Effector memory CD8-positive, alpha-beta T cell (primary cell): ENCODE measurements at places on chromosomes 7 and 10.

- DNase-seq: no peak
Measured at GRCh38 chr10:49120911-49121310, 5.6 kb upstream of the VSTM4 start.

DNA sequence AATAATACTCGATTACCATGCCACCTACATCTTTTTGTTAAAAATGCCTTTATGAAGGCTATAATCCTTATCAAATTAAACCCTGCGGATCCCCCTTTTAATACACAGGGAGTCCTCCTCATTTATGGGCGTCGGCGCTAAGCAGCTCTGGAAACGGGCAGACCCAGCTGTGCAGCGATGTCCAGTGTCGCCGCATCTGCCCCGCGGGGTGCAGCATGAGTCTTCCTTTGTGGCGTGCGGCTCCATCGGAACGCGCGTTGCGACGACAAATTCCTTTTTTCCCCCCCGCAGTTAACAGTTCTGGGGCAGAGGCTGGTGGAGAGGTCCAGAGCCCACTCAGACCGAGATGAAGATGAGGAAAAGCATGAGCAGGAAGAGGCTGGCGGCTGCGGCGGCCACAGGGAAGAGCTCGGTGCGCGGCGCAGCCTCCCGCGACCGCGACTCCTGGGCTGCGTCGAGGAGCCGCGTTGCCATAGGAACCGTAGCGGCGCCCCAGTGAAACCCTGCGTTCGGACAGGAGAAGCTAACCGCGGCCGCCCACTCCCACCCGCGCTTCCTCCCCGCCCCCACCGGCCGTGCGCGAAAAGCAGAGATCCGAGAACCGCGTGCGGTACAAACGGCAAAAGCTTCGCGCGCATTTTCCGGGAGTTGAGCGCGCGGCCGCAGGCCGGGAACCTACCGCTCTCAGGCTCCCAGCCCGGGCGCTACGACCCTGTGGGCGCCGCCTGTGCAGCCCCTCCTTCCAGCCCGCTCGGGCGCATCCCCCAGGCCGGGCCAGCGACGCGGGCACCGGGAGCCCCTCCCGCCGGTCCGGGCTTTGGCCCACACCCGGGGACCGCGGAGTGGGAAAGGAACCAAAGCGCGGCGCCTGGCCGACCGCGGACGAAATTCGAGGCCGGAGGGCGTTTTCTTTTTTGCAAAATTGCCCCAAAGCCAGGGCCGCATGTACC lies 130.6 kb downstream of the SPAG6 start:
- peak; percentile 6 for DNase-seq

DNA sequence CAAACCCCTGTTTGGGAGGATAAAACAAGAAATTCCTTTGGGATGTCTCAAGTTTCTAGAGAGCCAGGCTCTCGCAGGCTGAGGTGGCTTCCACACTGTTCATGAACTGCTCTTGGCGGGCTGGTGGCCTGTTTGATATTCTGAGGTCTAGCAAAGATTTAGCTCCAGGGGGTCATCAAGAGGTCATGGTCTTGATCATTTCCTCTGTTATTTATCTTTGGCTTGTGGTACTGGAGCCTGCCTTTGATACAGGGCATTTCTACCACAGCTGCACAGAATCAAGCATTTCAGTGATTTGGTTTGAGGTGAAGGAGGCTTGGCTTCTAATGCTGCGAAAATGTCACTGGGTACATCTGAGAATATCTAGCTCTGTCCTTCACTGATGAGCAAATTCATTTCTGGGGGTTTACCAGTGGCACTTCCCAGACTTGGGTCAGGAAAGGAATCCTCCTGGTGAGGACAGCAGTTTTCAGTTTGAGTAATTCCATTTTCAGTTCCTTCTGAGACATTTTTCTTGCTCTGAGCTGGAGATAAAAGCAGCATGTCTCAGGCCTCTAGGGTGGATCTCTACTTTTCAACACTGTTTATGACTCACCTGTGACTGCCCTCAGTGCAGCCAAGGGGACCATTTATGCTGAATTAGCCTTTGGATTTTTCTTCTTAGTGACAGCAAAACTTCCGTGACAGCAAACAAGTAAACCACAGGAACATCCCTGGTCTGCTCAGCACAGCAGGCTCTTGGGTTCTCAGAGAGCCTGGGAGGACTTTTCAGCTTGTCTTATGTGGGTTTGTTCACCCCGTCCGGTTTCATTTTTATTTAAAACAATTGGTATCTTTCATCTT lies 312.0 kb downstream of the RNLS start:
- DNase-seq: peak; percentile 43

DNA sequence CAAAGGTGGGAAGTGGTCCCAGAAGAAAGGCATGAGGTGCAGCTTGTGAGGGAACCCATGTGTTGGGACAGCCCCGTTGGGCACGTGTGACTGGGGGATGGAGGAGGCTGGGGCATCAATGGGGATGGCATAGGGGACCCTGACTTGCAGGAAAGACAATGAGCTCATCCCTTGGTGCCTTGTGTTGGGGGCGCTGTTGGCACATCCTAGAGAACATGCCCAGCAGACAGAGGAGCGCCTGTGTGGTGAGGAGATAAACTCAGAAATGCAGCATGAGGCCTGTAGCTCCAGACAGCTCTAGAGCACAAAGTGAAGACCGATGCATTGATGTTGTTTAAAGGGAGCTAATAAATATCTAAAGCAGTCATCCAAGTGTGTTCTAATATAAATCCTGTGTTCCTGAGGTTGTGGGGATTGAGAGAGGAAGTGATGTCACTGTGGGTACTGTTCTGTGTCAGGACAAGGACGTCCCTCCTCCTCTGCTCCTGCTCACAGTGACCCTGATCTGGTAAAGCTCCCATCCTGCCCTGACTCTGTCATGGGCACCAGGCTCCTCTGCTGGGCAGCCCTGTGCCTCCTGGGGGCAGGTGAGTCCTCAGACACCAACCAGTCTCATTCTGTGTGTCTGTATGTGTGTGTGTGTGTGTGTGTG lies 126.1 kb upstream of the PRSS58 start:
- no peak for DNase-seq

DNA sequence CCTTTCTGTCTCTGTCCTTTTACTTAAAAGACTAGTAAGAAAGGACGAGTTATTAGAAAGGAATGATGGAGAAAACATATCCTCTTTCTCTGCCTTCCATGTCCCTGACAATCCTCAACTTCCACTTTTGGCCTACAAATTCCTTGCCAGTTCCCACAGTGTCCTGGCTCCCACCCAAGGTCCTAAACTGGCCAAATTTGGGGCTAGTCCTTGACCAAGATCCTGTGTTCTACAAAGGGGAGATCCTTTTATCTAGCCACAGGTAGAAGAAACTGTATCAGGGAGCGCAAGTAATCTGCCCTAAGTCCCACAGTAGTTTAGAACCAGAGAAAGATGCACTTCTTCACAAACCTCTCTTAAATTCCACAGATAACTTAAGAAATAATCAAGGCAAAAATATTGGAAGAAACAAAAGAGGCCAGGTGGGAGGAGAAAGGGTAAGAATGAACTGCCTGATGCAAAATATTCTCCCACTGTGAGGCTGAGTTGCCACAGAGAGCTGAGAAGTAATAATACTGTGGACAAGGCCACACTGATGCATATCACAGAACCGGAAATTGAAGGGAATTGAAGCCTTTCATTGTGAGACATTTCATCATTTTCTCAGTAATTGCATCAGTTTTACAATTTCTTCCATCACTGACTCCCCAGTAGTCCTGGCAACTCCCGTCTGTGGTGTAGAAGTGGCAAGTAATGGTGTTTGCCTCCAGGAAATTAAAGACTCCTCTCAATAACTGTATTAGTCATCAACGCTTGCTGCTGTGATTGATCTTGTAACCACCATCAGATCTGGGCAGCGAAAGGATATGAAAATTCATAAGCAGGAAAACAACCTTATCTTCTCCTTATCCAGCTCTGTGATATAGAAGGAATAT lies 47.2 kb downstream of the DNAJC12 start:
- no peak for DNase-seq

- no peak for DNase-seq
Measured at GRCh38 chr7:75639886-75640190, 98.9 kb downstream of the HIP1 start.

DNA sequence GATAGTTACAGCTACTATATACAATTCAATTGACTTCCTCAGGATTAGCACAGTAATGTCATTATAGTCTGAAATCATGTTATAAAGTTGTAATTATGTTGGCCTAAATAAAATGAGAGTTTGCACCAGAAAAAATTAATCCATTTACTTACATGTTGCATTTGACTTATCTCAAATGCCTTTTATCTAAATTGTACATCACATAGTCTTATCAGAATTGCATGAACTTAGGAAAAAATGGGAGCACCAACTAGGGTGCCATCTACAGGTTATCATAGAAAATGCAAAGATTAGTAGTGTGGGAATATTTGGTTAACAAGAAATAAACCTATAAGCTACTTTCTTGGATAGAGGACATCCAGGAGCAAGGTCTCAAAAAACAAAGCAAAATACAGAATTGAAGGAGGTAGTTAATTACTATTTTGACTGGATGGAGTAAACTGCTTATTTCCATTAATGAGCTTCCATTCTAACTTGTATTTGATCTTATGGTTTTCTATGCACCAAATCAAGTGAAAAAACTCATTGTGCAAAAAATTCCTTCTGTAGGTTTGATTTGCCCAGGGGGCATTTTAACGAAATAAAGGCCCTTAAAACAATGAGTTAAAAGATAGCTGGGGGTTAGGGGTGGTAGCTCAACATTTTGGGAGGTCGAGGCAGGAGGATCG lies 60.0 kb upstream of the ORC5 start:
- DNase-seq: no peak

DNA sequence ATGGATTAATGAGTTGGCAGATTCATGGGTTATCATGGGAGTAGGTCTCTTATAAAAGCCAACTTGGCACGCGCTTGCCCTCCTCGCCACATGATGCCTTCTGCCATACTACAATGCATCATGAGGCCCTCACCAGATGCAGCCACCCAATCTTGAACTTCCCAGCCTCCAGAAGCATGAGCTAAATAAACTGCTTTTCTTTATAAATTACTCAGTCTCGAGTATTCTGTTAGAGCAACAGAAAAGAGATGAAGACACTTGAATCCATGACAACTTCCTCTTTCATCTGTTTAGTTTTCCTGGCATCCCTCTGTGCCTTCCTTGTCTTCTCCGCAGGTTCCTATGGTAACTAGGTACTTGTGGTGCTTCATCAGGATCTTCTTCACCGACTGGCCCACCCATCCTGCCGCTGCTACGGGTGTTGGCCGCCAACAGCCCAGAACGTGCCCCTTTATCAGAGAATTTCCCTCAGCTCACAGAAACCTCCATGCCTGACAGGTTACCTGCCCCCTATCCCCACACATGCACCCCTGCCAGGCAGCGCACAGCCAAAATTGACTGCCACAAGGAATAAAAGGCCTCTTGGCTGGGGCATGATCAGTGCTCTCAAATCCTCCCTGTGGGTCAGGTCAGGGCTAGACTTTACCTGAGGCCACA lies 28.0 kb upstream of the PPIF start:
- no peak for DNase-seq

GRCh38 chr7:148242294-148242821 lies 348.2 kb upstream of the C7orf33 start:
- no peak for DNase-seq

DNA sequence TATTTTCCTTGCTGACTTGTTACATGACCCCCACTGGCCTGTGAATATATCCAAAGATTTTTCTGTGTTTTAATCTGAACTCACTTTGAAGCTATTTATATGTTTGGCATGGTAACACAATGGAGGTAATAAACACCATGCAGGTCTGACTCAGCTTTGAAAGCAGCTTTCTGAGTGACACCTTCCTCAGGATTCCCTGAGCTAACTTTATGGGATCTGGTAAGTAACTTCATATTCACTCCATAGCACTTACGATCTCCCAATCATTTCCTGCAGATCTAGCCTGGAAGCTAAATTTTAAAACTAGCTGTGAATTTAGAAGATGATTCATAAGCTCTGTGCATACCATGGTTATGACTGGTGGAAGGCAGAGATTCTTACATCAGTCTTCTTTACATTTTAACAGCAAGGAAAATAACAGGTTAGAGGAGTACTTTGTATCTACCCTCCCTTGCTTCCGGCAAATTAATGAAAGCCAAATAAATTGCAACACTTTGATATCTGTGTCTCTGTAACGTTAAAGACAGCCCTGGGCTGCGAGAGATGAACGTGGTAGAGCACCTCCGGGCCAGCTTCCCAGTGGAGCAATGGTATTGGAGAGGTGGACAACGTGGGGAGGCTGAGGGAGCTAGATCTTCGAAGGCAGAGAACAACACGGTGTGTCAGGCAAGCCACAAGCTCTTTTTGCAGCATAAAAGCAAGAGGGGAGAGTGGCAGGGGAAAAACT lies 170.2 kb upstream of the KLF14 start:
- DNase-seq: no peak

GRCh38 chr10:77770868-77771175 lies 133.2 kb upstream of the KCNMA1 start:
- no peak for DNase-seq

DNA sequence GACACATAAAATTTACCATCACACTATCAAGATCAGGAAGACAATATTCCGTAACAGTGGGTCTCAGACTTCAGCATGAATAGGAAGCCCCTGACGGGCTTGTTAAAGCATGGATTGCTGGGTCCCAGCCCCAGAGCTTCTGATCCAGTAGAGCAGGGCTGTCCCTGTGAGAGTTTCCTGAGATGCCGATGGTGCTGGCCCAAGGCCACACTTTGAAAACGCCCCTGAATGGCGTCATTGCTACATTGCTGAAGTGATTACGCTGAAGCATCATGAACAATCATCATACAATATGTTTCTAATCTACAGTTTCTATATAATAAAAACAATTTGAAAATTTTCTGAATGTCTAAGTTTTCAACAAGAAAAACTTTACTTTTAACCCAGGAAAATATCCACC lies 38.0 kb upstream of the TMEM72 start:
- DNase-seq: no peak
